Activated naive CD4-positive, alpha-beta T cell treated with anti-CD3 and anti-CD28 coated beads, Interleukin-2, amount 50 U/mL, for 16 hours (primary cell): ENCODE measurements at places on chromosomes 6 and 20.

- DNase-seq, result no peak
Measured at GRCh38 chr6:16334671-16335070, 96.3 kb downstream of the GMPR start.

GRCh38 chr20:35173576-35174192 lies 1.8 kb downstream of the PROCR start:
- DNase-seq, result no peak

DNA sequence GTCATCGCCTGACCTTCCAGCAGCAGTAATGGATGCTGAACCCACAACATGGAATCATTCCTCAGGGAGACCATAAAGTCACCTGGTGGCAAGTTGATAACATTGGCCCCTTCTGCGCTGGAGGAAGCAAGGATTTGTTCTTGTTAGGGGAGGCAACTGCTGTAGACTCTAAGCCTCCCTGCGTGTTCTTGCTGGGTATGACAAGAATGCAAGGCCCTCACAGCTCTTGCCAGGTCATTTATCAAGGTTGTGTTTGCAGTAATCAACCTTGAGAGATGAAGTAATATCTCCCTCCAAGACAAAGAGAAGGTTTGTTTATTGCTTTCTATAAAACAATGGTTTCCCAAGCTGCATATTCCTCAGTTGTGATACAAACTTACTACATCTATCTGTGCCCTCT lies 80.9 kb downstream of the PERP start:
- DNase-seq, result no peak

GRCh38 chr6:147784371-147784770 lies 275.9 kb downstream of the SAMD5 start:
- DNase-seq, result no peak

DNA sequence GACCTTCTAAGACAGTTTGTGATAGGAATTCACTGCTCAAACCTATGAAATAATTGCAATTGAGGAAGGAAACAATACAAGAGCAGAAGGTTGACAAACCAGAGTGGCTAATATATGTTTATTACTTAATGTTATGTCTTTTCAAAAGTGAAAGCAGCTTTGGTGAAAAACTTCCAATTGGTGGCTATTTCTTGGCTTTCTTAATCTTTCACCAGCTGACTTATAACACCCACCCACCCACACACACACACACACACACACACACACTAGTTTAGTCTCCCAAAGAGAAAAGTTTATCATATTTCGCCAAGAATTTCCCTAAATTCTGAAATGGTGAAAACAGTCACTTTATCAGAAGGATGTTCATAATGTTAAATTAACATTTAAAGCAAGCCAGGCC lies 583.5 kb downstream of the EYS start:
- no peak for DNase-seq

- no peak for DNase-seq
Measured at GRCh38 chr6:4910037-4910760, 93.6 kb downstream of the RPP40 start.

- no peak for DNase-seq
Measured at GRCh38 chr6:68343901-68344300, 291.2 kb upstream of the ADGRB3 start.

GRCh38 chr20:57474205-57474604 lies 50.7 kb downstream of the CTCFL start:
- DNase-seq, result no peak

- no peak for DNase-seq
Measured at GRCh38 chr6:95690328-95690727, 113.0 kb downstream of the MANEA start.

- DNase-seq, result no peak
Measured at GRCh38 chr6:73074175-73074574, 151.1 kb downstream of the KHDC1L start.

DNA sequence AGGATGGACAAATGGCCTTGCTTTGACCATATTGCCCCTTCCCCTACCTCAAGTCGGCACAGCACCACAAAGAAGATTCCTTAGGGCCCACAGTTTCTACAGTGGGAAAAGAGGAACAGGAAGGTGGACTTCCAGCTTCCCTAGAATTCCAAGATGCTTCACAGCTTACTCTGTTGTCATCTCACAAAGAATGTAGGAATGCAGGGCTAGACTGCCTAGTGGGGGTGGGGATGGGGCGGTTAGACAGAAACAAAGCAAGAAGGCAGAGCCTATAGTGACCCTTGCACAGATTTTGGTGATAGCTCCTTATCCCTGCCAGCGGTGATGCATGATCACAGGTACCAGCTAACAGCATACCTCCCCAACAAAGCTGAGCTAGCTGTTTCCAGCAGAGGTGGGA lies 607.6 kb upstream of the MAN1A1 start:
- DNase-seq, result no peak

- DNase-seq, result no peak
Measured at GRCh38 chr6:142339113-142339512, 37.3 kb downstream of the ADGRG6 start.

DNA sequence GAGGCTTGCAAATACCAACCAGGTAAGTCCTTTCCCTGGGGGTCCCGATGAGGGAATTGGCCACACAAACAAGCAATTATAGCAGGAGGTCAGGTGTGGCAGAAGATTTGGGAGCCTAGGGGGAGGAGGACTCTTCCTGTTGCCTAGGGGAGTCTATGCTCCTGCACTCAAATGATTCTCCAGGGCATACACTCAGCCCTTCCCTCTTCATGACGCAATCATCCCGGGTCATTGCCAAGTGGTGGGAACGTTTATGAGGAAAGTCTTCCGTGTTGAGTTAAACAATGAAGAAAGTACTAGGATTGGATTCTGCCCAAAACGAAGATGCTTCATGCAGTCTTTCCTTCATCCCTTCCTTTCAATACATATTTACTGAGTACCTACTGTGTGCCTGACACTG lies 186.5 kb upstream of the TSHZ2 start:
- DNase-seq, result no peak

DNA sequence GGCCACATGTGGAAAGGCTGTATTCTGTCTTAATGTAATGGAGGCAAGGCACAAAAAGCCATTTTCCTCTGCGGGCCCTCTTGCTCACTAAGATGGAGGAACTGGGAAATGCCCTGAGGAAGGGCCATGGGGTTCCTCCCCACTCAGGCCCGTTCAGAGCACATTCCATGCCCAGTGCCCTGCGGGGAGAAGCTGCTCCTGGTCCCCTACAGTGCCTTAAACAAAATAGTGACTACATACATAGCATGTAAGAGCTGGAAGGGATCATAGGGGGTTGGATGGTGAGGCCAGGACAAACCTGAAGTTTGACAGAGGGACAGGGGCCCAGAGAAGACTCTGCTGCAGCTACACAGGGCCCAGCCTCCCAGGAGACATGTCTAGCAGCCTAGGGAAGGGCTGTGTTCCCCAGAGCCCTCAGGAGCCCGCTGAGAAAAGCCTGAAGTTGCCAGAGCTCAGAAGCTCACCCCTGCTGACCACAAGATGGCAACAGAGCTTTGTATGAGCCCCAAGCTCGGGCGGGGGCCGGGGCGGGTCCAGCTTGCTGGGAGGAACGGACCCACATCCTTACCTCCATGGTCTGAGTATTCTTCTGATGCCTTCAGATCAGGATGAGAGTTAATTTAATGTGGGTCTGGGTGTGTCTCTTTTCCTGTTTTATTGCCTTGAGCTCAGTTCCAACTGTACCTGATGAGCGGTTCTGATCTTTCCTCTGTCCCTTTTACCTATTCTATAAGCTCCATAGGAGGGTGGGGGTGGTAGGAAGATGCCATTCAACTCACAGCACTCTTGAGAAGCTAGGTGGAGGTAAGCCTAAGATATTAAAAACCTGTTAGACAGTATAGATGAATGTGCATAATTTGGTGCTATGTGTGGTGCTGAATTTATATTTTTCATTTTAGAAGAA lies 242.9 kb downstream of the CDC5L start:
- DNase-seq, result peak; percentile 16

DNA sequence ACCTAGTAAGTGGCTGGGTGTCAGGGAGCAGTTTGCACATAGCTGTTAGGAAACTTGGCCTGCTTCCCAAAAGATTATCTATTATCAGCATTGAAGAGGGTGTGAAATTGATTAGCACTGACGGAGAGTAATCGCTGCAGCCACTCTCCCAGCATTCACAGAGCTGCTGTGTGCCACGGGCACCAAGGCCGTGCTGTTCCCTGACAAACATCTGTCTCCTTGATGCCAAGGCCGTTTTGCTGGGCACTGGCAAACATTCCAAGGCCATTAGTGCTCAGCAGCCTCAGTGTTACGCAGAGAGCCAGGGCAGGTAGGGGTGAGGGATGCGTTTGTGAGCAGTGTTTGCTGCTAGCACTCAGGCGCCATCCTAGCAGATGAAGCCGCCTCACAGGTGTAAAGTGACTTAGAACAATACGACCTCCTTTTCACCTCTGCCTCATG lies 57.7 kb upstream of the VSTM2L start:
- DNase-seq, result no peak

DNA sequence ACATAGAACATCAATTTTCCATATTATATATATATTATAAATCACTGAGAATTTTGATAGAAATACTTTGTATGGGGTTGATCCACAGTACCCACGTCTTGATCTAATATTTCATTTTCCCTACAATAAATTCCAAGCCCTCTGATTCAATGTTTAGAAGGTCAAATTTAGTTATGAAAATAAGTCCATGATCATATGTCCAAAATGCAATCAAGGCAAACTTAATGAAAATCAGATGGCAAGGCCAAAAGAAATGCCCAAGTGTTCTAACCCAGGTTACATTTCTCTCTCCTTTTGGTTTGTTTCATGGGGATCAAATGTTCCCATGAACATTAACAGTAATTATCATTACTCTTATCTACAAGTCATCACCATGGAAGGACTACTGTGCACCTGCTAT lies 203.8 kb downstream of the KIF16B start:
- DNase-seq, result no peak

DNA sequence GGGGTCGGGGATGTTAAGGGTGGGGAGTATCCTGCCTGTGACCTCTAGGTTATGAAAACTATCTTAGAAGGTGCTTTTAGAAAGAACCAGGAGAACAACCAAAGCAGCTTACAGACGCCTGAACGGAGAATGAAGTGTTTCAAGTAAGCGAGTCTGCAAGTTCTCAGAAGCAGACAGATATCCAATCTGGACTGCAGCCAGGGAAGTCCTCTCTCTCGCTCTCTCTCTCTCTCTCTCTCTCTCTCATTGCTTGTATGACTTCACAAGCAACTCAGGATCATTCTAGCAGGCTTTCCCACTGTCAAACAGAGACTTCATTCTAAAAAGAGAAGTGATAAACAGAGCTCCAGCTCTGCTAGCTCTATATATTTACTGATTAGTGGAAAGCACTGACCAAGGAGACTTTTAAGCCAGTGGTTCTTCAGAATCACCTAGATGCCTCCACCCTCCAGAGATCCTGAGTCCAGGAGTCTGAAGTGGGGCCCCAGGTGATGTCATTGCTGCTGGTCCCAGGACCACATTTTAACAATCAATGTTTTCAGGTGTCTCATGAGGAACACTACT lies 6.0 kb downstream of the TCF21 start:
- no peak for DNase-seq
